CD4-positive, alpha-beta T cell treated with Interleukin-1 beta for 1 hour (primary cell): ENCODE measurements at places on chromosomes 2 and 18.
A peak's percentile ranks its signal among the peaks of the same experiment; 100 is the strongest.

DNA sequence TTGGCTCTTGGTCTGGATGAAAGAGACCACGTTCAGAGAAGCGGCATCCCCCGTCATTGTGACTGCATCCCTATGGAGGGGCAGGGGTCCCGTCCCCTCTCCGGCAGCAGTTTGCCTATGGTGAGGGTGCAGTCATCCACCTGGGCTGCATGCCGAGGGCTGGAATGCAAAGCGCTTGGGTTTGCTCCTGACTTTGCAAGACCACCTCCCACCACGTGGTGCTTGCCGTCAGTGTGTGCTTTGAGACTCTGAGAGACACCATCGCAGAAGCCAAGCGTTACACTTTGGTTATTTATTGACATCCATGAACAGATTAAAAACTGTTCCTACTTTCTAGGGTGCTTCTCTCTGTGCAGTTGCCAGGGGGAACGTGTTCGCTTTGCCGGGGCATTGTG lies 59.5 kb downstream of the SH3RF3 start:
- no peak for DNase-seq

DNA sequence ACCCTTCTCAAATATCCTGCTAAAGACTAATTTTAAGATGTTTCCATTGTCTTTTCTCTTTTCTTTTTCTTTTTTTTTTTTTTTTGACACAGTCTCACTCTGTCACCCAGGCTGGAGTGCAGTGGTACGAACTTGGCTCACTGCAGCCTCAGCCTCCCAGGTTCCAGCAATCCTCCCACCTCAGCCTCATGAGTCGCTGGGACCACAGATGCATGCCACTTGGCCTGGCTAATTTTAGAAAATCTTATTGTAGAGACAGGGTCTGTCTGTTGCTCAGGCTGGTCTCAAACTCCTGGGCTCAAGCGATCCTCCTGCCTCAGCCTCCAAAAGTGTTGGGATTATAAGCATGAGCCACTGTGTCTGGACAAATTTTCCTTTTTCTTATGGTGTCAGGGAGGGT lies 167.5 kb downstream of the MCFD2 start:
- DNase-seq, result no peak

GRCh38 chr2:120230515-120231471 lies 7.6 kb upstream of the TMEM185B start:
- no peak for DNase-seq

GRCh38 chr18:62637807-62638687 lies 77.3 kb upstream of the PHLPP1 start:
- DNase-seq, result peak; percentile 45

- DNase-seq, result no peak
Observed at GRCh38 chr18:52970686-52971085, 630.7 kb downstream of the DCC start.

- no peak for DNase-seq
Observed at GRCh38 chr2:119536211-119536610, 8.0 kb upstream of the CFAP221 start.

GRCh38 chr2:6080932-6081753 lies 389.0 kb downstream of the SOX11 start:
- DNase-seq, result no peak

GRCh38 chr18:77981874-77982273 lies 732.2 kb downstream of the GALR1 start:
- DNase-seq, result no peak

DNA sequence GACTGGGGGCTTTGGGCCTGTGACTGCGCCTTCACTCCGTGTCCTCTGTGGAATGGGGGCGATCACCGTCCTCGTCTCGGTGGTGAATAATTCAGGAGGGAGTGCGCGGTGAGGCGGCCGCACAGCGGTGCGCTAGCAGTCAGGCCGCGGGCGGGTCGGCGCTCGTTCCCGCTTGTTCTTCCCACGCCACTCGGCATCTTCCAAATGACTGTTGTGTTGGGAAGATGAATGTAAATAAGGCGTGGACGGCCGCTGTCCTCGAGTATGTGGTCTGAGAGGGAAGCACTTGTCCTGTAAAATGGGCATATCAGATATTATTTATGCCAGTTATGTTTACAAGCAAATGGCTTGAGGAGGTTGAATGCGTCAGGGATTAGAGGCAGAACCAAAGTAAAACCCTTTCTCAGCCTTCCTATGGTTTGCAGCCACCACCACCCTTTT lies 608 bp upstream of the VPS4B start:
- DNase-seq, result no peak

GRCh38 chr2:38751596-38752410 lies 642 bp upstream of the SRSF7 start:
- DNase-seq, result no peak

DNA sequence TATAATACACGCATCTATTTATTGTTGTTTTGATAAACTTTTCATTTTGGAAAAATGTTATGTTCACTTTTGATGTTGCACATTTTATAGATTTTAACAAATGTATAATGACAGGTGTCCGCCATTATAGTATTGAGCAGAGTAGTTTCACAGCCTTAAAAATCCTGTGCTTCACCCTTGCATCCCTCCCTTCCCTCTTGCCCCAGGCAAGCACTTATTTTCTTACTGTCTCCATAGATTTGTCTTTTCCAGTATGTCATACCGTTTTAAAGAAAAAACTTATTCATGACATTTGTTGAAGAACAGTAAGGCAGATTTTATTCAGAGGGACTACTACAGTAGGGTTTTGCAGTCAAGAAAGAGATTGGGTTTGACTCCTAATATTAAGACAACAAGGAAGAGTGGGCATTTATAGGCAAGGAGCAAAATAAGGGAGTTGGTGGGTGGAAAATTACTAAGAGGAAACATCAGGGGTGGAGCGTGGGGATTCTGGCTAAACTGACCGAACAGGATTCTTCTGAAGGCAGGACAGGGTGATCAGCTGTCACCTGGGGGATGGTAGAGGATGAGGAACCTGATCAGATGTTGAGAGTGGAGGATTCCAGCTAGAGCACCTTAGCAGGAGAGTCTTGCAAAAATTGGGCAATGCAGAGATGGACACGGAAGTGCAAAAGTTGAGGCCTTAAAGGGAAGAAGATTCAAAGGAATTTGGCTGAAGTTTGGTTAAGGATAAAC lies 108.8 kb downstream of the NCK2 start:
- no peak for DNase-seq

DNA sequence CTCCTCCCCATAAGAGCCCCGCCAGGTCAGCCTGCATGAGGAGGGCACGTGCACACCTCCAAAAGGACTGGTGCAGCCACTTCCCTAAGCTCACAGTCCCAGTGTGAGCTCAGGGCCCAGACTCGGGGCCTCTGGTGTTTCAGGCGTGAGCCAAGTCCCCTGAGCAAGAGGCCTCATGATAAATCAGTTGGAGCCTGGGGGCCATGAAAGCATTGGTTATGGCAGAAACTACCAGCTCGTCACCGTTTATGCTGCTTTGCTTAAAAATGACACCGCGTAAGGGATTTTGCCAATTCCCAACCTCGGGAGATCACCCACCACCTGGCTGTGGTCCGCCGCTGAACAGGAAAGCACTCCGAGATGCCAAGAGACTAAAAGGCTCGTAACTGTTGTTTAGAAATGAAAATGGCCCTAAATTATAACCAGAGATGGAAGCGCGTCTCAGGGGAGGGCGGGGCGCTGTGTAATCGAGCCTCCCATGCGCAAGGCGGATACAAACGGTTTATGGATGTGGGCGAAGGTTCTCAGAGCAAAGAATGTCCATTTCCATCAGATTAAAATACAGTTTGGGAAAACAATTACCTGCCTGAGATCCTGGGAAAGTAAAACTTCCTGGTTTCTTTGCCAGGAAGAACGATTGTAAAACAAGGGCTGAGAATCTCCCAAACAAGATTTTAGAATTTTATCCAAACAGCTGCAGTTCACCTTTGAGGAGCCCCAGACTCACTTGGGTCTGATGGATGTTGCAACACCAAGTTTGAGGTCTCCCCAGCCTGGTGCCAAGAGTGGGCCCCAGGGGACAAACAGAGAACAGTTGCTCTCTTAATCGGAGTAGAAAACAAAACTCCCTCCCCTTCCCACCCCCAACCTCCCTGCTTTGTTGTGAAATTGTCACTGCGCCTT lies 141.4 kb downstream of the BCL2 start:
- no peak for DNase-seq

DNA sequence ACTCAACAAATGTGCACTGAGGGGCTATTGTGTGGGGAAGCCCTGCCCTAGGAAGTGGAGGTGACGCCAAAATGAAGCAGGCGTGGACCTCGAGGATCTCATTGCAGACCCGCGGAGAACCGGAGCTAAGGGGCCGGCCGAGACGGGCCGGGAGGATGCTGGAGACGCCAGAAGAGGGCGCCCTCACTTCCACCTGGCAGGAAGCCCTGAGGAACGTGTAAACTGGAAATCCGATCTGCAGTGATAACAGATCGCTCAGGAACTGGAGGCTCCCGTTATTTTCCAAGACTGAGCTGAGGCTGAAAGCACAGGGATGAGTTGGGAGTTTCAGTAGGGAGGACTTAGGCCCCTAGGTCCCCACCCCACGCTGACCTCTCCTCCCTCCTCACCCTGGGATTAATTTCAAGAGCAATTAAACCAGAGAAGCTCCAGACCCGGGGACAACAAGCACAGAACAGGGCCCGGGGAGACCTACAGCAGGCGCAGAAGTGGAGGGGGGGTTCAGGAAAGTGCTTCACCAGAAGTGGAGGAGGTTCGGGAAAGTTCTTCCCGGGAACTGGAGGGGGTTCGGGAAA lies 7.7 kb upstream of the COL6A3 start:
- peak; percentile 79 for DNase-seq

GRCh38 chr2:6654279-6654678 lies 211.4 kb downstream of the CMPK2 start:
- DNase-seq, result no peak

GRCh38 chr2:239035361-239035814 lies 187.5 kb downstream of the TWIST2 start:
- DNase-seq, result peak; percentile 59

DNA sequence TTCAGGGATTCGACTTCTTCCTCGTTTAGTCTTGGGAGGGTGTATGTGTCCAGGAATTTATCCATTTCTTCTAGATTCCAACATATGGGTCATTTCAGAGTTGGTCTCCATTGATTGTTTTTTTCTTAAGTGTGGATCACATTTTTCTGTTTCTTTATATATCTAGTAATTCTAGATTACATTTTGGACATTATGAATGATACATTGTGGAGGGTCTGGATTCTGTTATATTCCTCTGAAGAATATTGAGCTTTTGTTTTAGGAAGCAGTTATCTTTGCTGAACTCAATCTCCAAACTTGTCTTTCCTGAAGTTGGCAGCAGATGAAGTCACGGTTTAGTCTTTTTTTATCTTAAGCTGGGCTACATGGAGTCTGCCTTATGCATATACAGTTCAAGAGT lies 9.3 kb downstream of the FAM228B start:
- no peak for DNase-seq

GRCh38 chr2:172090044-172090961 lies 5.0 kb downstream of the DLX1 start:
- DNase-seq, result no peak

GRCh38 chr18:74529378-74529777 lies 4.9 kb upstream of the CNDP1 start:
- DNase-seq, result no peak

DNA sequence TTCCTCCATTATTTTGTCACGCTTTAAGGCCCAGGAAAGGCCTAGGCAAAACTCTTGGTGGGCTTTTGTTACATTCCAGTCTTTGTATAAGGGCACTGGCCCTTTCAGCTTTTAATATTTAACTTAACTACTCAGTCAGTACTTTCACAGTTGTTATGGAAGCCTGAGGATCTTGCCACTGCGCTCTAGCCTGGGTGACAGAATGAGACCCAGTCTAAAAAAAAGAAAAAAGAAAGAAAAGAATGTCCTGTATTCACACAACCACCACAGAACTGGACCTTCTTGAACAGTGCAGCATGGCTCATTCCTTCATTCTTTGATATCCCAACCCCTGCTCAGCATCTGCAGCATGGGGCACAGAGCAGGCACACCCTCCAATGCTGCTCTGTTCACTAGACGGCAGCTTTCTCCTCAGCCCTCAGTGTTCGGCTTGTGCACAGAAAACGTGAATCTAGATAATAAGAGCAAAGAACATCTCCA lies 93.4 kb upstream of the MSH2 start:
- no peak for DNase-seq

- no peak for DNase-seq
Observed at GRCh38 chr2:102080451-102081242, 61.9 kb upstream of the IL1R1 start.

GRCh38 chr2:211928201-211928600 lies 610.4 kb downstream of the ERBB4 start:
- no peak for DNase-seq

- no peak for DNase-seq
Observed at GRCh38 chr2:114724454-114724853, 282.0 kb downstream of the DPP10 start.

DNA sequence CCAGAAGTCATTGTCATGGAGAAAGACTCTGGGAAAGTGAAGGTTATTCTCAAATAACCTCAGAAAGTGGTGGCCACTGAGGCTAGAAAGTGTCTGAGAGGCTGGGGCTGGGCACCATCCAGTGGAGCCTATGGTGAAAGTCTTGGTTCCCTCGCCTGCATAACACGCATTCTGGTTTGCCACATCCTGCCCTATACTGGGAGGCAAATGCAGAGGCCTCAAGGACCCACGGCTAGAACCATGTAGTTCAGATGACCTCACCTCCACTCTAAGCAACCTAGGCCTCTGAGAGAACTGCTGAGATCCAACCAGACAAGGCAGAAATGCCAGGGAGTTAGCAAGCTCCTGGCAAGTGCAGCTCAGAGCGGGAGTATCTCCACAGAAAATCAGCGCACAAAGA lies 5.1 kb downstream of the ITGB6 start:
- DNase-seq, result no peak

GRCh38 chr18:33653231-33653630 lies 75.2 kb downstream of the ASXL3 start:
- no peak for DNase-seq

DNA sequence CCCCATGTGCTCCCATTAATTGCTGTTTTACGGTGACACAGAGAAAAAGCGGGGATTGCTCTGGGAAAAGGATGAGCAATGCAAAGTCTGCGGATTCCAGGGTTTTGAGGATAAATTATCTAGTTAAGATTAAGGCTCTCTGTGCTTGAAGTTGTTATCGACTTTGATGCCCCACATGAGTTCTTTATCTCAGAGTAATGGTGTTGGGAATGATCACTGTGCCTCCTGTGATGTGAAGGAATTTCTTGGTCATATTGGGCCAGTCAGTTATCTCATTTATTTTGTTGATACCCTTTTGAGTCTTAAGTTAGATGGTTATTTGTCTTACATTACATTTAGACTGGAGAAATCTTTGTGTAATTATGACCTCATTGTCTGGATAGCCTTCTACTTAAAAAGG lies 184.6 kb upstream of the MEX3C start:
- no peak for DNase-seq

- no peak for DNase-seq
Observed at GRCh38 chr18:58394046-58394445, 234.8 kb downstream of the ALPK2 start.

GRCh38 chr2:119649364-119649917 lies 29.6 kb upstream of the TMEM177 start:
- DNase-seq, result no peak

- DNase-seq, result peak; percentile 45
Observed at GRCh38 chr18:681985-682384, 24.5 kb downstream of the TYMS start.

DNA sequence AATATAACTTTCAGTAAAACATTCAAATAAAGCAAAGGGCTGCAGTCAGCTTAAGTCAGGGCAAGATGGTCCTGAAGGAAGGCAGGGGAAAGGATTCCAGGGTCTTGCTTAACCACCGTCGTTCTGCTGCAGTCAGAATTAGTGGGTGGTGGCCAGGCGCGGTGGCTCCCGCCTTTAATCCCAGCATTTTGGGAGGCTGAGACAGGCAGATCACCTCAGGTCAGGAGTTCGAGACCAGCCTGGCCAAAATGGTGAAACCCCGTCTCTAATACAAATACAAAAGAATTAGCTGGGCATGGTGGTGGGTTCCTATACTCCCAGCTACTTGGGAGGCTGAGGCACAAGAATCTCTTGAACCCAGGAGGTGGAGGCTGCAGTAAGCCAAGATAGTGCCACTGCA lies 6.8 kb downstream of the SLC19A3 start:
- DNase-seq, result no peak
